ENCODE measurements at places on chromosomes 3 and 15. TPM values are rescaled to one million over a fixed set of nuclear protein-coding genes. Genes with fewer than 3 reads are reported as not detected.

- DNase-seq, result no peak
Observed at GRCh38 chr15:89587955-89588354, 12.7 kb downstream of the TICRR start.

FHIT gene
- total RNA-seq, result 15.3 TPM

PRRT3 gene
- 6.4 TPM for total RNA-seq

- no peak for DNase-seq
Observed at GRCh38 chr3:66922058-66922457, 76.0 kb upstream of the KBTBD8 start.

GRCh38 chr15:83483612-83484011 lies 36.5 kb downstream of the SH3GL3 start:
- no peak for DNase-seq

TBC1D21 gene
- total RNA-seq, result not detected

- no peak for DNase-seq
Observed at GRCh38 chr3:30184091-30184810, 422.1 kb upstream of the TGFBR2 start.

GRCh38 chr3:146796078-146796477 lies 190.9 kb upstream of the PLSCR5 start:
- DNase-seq, result no peak

- no peak for DNase-seq
Observed at GRCh38 chr15:94026458-94027304, 204.7 kb upstream of the MCTP2 start.

DNA sequence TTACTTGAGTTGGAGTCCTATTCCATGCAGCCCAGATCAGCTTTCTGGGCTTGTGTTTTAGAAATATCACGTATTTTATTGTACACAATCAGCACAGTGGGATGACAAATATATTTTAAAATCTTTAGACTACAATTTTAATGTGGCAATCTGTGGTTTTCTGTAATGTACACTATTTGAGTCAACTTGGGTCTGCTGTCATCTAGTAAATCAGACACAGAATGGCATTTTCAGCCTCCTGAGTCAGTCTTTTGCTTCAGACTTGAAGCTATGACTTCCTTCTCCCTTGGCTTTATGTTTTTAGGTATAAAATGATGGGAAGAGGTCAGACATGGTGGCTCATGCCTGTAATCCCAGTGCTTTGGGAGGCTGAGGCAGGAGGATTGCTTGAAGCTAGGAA lies 232.1 kb downstream of the NECTIN3 start:
- no peak for DNase-seq

DNA sequence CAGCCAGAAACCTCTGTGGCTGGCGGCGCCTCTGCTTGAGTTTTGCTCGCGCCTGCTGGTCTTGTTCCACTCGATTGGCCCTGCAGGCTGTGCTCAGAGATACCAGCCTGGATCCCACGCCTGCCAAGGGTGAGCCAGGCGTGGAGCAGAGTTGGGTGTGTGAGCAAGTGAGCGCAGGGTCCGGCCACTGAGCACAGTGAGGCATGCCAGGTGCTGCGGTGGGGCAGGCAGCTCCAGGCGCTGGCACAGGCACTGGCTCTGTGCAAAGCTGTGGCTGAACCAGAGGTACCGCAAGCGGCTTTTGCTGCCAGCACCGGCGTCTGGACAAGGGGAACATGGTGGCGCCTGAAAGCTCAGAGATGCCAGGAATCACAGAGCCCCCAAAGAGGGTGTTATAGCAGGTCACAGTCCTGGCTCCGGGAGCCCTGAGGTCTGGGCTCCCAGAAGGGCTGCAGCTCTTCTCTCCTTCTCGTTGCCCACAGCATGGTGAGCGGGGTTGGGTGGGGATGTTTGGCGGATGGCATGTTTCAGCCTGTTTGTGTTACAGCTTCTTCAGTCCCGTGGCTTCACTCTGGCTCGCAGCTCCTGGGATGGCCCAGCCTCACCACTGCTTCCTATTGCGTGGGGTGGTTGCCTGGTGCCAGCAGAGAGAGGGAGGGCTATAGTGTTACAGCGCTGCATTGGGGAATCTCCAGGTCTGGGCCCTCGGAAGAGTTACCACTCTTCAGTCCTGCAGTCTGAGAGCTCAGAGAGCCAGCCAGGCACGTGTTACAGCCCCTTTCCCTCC lies 73.9 kb downstream of the NR1D2 start:
- peak; percentile 62 for DNase-seq

- DNase-seq, result no peak
Observed at GRCh38 chr3:178947738-178948137, 123.9 kb downstream of the ZMAT3 start.

GRCh38 chr15:86810329-86810728 lies 730.7 kb downstream of the AGBL1 start:
- no peak for DNase-seq

DNA sequence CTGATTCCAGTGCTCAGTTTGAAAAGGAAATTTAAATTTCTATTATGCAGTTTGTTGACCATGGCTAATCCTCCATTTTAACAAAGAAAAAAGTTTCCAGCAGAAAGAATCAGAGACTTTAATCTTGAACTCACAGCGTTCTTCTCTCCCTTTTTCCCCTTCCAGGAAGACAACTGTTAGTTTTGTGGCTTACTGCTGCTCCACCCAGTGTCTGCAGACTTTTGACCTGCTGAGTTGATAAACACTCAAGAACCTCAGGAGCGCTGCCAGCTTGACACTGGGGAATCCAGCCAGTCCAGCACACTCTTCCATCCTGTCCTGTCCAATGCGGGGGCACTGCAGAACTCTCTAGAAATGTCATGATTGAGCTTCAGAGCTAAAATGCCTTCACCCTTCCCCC lies 134.6 kb downstream of the LRRC28 start:
- no peak for DNase-seq

DNA sequence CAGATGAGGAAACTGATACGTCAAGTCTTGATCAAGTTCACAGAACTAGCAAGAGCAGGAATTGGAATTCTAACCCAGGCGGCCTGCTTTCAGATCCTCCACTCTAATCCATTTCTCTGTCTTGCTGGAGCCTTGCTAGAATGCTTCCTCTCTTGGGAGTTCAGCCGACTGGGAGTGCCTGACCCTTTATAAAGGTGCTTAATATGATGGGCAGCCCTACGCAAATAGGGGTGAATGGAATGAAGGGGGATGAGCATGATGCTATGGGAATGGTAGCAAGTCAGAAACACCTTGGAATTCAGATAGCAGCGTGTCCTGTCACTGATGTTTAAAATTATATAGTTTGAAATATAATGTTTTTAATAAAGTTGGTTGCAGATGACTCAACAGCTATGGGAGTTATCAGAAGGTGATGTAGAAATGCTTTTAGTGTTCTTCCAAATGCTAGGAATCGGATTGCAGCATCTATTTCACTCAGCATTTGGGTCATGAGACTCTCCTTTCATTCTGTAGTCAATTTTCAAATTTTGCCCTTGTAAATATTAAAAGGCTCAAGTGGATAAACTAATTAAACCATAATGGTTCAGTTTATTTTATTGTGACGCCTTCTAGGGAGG lies 150.7 kb downstream of the FNDC3B start:
- no peak for DNase-seq

DNA sequence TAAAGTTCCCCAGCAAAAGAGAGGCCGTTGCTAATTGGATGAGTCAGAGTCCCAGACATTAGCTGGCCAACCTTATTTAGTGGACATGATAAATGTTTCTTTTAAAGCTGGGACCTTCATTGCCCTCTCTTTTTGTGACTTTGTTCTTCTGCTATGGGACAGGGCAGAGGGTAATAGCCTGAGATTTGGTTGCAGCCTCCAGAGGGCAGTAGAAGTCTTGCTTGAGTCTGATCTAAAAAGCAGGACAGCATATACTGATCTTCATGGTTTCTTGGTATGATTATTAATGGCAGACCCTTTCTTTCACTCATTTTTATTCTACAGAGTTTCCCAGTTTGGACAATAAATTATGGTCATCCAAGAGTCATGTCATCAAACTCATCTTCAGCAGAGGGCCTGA lies 25.1 kb upstream of the ZKSCAN7 start:
- no peak for DNase-seq

Data from lower leg skin (tissue), 4 donors.